ENCODE measurements at places on chromosomes 12 and 14. TPM values are rescaled to one million over a fixed set of nuclear protein-coding genes. Genes with fewer than 3 reads are reported as not detected.

- no peak for DNase-seq
Observed at GRCh38 chr14:30054201-30054600, 126.6 kb upstream of the PRKD1 start.

DNA sequence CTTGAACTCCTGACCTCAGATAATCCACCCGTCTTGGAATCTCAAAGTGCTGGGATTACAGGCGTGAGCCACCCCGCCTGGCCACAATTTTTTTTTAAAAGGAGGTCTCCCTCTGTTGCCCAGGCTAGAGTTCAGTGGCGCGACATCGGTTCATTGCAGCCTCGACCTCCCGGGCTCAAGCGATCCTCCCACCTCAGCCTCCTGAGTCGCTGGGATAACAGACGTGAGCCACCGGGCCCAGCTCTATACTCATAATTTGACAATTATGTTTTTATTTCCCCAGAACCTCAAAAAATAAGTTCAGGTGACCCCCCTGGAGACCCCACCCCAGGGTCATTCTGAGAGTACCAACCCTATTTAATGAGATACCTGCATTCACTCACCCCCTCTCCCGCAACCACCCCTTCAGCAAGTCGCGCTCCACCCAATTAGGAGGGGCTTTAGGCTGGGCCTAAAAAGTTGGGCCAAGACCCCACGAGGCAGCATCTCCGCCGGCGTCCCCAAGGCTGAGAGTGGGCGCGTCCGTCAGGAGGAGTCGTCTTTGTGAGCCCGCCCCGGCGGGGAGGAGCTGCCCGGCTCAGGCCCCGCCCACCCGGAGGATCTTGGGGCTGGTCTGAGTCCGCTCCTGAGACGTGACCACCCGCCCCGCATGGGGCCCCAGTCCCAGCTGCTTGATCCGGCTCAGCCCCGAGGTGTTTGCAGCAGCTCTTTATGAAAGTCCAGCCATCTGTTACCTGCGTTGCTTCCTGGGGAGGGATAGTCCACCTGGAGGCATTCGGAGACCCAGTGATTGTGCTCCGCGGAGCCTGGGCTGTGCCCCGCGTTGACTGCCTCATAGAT lies at the start of gene ANKRD33:
TSS of gene ANKRD33 (plus strand) at position 628 of the 840 bp plus-strand sequence. CDS start at position 712, 84 bp downstream.
- peak; percentile 74 for DNase-seq

CIROP gene
- not detected for total RNA-seq

FAM177A1 gene
- total RNA-seq = 37.3 TPM

- DNase-seq = no peak
Observed at GRCh38 chr12:111156304-111156703, 212.6 kb downstream of the PHETA1 start.

ABCC9 gene
- 35.7 TPM for total RNA-seq

DNA sequence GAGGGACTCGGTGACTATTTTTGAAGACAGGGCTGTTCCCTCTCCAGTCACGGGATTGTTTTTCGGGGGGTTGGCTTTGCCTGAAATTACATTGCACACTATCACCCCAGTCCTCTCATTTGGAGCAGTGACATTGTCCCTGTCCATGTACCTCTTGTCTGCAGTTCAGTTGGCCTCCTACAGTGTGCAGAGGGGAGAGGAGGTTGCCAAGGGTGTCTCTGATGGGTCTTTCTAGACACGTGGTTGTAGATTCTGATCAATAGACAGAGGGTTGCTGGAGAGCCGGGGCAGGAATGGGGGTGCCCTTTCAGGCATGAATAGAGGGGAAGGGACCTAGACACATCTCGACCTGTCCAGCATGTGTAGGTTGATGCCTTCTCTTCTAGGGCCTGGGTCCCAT lies 1.2 kb downstream of the TMEM120B start:
- DNase-seq = no peak

SLC16A7 gene
- 38.8 TPM for total RNA-seq

GRCh38 chr12:50073206-50073605 lies 11.9 kb upstream of the SMARCD1 start:
- no peak for DNase-seq

BATF gene
- 2.3 TPM for total RNA-seq

- DNase-seq = peak; percentile 66
Observed at GRCh38 chr12:120468821-120469449, 613 bp downstream of the SRSF9 start.

- no peak for DNase-seq
Observed at GRCh38 chr14:101561145-101561896, at the start of gene DIO3. Gene DIO3, plus strand, starts transcription at chr14:101561495.

- DNase-seq = no peak
Observed at GRCh38 chr14:72311116-72311515, 378.9 kb downstream of the RGS6 start.

DNA sequence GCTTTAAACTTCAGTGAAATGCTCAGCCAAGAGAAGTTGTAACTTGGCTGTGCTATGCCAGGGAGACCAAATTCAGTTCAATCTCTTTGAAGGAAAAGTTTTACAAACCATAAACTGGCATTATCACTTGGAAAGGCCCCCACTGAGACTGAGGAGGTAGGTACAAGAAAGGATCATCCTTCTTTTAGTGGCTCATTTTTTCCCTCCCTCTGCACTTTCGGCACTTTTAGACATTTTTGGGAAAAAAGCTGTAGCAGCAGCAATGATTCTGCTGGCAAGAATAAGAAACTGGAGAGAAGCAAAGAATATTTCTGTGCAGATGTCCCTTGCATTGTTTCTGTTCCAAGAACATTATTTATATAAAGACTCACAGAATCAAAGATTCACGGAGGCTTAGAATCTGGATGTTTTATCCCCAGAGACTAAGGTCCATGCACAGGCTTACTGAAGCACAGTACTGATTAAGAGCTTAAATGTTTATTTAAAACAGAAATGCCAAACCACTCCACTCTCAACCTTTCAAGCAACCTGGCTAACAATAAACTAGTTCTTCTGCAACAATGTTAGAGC lies 12.3 kb downstream of the ZC2HC1C start:
- DNase-seq = no peak

GRCh38 chr12:4289231-4289878 lies 15.8 kb downstream of the CCND2 start:
- no peak for DNase-seq

GRCh38 chr14:22502551-22502950 lies 86.5 kb downstream of the DAD1 start:
- no peak for DNase-seq

RND1 gene
- total RNA-seq = 5.2 TPM

SERPINA9 gene
- not detected for total RNA-seq

GRCh38 chr14:26841920-26842741 lies 244.3 kb upstream of the NOVA1 start:
- DNase-seq = peak; percentile 88

DNA sequence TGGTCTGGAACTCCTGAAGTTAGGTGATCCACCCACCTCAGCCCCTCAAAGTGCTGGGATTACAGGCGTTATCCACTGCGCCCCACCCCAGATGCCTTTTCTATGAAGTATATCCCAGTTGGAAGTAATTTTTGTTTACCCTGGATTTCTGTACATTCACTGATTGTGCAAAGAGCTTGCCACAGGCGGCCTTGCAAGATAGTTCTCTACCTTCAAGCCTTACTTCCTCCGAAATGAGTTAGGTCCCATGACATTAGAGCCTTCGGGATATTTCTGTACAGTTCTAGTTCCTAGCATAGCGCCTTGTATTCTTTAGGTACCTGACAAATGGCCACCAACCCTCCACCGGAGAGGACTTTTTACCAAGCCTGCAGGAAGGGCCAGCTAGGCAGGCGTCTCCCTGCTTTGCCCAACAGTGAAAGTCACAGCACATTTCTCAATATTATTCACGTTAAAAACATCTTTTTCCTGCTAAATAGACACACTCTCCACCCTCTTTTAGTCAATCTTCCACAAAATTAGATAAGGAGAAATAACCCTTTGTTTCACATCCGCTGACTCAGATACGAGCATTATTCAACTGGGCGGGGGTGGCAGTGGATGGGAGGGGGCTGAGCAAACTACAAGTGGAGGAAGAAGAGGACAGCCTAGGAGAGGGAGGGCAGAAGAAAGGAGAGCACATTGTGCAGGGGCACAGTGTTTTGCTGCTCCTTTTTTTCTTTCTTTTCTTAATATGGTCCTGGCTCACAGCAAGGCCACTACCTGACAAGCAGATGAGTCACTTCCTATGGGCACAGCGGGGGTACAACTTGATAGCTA lies 40.0 kb upstream of the CAPRIN2 start:
- DNase-seq = no peak

DNA sequence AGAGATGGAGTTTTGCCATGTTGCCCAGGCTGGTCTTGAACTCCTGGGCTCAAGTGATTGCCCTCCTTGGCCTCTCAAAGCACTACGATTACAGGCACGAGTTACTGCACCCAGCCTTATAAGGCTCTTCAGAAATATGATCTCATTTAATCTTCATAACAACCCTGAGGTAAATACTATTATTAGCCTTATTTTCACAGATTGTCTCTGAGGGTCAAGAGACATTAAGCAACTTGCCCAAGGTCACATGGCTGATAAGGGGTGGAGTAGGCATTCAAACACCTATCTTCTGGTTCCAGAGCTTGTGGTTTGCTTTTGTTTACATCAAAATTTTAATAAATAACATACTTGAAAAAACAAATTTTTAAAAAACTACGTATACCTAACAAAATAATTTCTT lies 5.1 kb downstream of the PRKAG1 start:
- no peak for DNase-seq

LRRC10 gene
- total RNA-seq = not detected

GRCh38 chr12:3033539-3033867 lies 43.7 kb upstream of the TSPAN9 start:
- DNase-seq = no peak

IL23A gene
- not detected for total RNA-seq

DNA sequence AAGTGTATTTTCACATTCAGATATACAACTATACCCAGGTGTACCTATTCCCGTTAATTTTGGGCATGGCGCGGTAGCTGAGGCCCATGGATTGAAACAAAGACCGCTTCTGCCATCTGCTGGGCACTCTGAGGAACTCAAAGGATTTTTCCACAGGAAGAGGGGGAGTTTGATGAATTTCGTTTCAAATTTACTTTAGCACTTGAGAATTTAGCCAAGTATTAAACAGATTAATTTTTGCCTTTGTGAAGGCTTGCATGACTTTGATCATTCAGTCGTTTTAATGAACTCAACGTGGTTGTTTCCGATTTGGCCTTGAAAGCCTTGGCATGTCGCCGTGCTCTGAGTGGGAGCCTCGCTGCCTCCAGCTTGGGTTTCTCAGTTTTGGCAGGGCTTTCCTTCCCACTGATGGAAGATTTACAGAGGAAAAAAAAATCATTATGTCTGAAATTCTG lies 153.2 kb upstream of the DDHD1 start:
- peak; percentile 73 for DNase-seq

OR4K14 gene
- total RNA-seq = not detected

DNA sequence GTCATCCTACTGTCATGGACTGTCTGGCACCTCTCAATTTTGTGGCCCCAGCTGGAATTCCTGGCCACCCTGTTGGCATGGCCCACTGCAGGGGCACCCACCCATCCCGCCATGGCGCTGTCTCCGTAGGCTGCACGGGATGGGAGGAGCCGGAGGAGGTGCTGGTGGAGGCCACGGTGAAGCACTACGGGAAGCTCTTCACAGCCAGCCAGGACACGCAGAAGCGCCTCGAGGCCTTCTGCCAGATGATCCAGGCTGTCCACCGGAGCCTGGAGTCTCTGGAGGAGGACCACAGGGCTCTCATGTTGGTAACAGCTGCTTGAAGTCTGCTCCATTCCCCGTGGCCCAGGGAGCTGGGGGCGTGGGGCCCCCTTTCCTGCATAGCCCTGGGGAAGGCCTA lies 3.9 kb downstream of the CCDC197 start:
- DNase-seq = peak; percentile 74

DNA sequence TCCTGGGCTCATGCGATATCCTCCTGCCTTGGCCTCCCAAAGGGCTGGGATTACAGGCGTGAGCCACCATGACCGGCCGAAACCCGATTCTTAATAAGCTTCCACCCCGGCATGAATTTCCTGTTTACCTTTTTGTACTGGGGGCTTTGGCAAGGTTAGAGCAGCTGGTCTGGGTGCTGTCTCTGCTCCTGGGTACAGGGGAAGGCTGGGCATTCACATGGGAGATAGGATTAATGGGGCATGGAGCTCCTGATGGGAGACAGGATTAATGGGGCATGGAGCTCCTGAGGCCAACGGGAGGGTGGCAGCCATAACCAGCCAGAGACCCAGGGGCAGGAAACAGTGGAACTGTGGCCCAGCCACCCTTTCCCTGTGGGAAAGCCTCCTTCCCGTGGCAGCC lies 69.5 kb upstream of the DICER1 start:
- peak; percentile 19 for DNase-seq
